ENCODE measurements at places on chromosomes 12 and 14.

GRCh38 chr12:1883513-1883912 lies 34.9 kb downstream of the CACNA2D4 start:
- H3K4me1 ChIP-seq, result no peaks in the 10 kb centered on the region
- H3K27ac ChIP-seq, result no peak overlapping the region
- H3K36me3 ChIP-seq, result no peaks in the 10 kb centered on the region
- peaks cover 35% of the 10 kb centered on the region for H3K27me3 ChIP-seq

DNA sequence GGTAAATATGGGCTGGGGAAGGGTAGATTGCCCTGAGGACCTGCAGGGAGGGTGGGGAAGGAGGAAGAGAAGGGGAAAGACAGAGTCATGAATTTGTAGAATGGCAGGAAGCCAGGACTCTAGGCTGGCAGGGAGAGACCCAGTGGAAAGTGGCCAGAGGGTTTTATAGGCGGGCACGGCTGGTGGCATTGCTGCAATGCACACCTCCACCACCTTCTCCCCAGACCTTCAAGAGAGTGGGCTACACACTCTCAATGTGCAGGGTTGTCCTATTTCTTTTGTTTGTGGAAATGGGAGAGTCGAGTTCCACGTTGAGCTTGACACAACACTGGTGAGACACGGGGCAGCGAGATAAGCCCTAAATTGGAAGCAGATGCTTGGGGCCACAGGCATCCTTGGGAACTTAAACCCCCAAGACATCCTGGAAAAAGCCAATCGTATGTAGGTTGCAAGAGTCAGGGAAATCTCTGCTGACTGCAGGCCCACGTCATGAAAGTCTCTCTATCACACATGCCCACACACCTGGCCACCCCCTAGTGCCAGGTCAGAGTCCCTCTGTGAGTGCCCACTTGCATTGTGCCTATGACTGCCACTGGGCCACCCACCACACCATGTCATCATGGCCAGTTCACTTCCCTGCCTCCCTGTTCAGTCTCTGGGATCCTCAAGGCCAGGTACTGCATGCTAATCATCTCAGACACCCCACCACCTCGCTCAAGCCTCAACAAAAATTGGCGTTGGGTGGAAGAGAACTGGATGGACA lies 38.0 kb upstream of the BDKRB2 start:
- no peak overlapping the region for H3K27ac ChIP-seq
- H3K36me3 ChIP-seq, result no peaks in the 10 kb centered on the region
- no peak overlapping the region for H3K4me3 ChIP-seq
- no peaks in the 10 kb centered on the region for H3K4me1 ChIP-seq
- no peak for DNase-seq

DNA sequence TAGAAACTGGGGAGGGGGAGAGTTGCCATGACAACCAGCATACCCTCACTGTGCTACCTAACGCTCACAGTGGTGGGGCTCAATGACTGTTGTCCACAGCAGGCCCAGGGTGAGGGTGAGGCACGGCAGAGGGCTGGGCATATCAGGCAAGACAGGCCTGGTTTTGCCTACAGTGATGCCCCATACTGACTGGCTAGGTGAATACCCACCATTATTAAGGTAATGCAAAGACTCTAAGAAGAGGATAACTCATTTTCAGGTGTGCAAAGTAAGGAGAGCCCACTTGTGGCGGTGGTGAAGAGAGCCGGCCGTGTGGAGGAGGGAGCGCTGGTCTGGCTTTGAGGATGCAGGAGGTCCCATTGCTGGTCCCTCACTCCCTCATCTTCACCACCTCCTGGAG lies 422.3 kb downstream of the FUT8 start:
- peaks cover 33% of the 10 kb centered on the region for H3K27me3 ChIP-seq
- no peaks in the 10 kb centered on the region for H3K36me3 ChIP-seq
- DNase-seq, result no peak

GRCh38 chr12:63036974-63037335 lies 102.0 kb upstream of the PPM1H start:
- no peak overlapping the region for H3K4me3 ChIP-seq
- H3K4me1 ChIP-seq, result no peaks in the 10 kb centered on the region
- no peak overlapping the region for H3K27ac ChIP-seq

GRCh38 chr14:77799863-77800730 lies at the start of gene ADCK1:
Gene ADCK1, plus strand, starts transcription at chr14:77800109. Its CDS starts 18,870 bp downstream, at chr14:77818979.
- H3K27me3 ChIP-seq, result no peaks in the 10 kb centered on the region
- DNase-seq, result peak; percentile 92
- peaks cover 32% of the 10 kb centered on the region for H3K4me1 ChIP-seq
- H3K4me3 ChIP-seq, result peak within 1 kb of the TSS; percentile 76

DNA sequence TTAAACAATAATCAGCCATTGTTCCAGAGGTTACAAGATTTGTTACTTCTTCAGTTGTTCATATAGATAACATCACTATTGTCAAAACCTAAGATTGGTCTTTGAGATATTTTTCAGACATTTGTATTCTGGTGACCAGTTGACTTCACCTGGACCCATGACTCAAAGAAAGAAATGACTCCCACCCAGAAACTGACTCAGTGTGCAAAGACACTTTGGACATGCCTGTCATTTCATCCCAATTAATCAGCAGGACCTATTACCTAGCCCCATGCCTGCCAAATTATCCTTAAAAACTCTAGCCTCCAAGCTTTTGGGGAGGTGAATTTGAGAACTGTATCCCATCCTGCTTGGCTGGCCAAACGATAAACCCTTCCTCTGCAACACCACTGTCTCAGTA lies 27.7 kb upstream of the TSPAN11 start:
- no peak overlapping the region for H3K27ac ChIP-seq
- H3K36me3 ChIP-seq, result no peaks in the 10 kb centered on the region
- H3K27me3 ChIP-seq, result peaks cover 16% of the 10 kb centered on the region
- no peak for DNase-seq
- no peak overlapping the region for H3K4me3 ChIP-seq
- H3K4me1 ChIP-seq, result no peaks in the 10 kb centered on the region

All from left ventricle myocardium inferior (tissue), 1 donor.